ENCODE measurements at places on chromosomes 12 and 14.

- no peak for DNase-seq
These were observed 259.7 kb downstream of the DAD1 start for GRCh38 chr14:22329371-22329770.

GRCh38 chr12:62915204-62915529 lies 19.8 kb downstream of the PPM1H start:
- DNase-seq: no peak

GRCh38 chr12:131511391-131511802 lies 199.5 kb upstream of the SFSWAP start:
- peak; percentile 85 for DNase-seq

GRCh38 chr14:51844081-51844881 lies 16.1 kb upstream of the GNG2 start:
- DNase-seq: peak; percentile 33

- no peak for DNase-seq
These were observed 130.3 kb upstream of the EGLN3 start for GRCh38 chr14:34081101-34081575.

GRCh38 chr14:103545915-103546651 lies 16.4 kb downstream of the BAG5 start:
- DNase-seq: no peak

GRCh38 chr12:53788892-53789291 lies 37.1 kb upstream of the CISTR start:
- DNase-seq: no peak

- no peak for DNase-seq
These were observed 6.8 kb downstream of the USP15 start for GRCh38 chr12:62267026-62267425.

GRCh38 chr14:65359503-65359902 lies 53.0 kb upstream of the FUT8 start:
- DNase-seq: no peak

GRCh38 chr14:76958980-76959710 lies 69.4 kb downstream of the IRF2BPL start:
- DNase-seq: peak; percentile 58

DNA sequence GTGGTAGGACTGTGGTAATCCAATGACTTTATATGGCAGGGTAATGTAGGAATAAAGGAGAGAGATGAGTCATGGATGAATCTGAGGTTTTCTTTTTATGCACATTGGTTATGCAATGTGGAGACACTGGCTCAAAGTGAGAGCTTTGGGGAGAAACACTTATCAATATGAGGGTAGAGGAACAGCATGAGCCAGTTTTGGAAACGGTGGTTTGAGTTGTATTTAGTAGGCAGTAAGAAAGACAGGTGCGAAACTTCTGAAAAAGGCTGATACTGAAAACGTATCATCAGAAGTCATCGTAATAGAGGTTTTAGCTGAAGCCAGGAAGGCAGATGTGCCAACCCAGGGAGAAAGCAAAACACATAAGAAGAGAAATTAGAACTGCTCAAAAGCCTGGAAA lies 854.8 kb upstream of the SEL1L start:
- no peak for DNase-seq

DNA sequence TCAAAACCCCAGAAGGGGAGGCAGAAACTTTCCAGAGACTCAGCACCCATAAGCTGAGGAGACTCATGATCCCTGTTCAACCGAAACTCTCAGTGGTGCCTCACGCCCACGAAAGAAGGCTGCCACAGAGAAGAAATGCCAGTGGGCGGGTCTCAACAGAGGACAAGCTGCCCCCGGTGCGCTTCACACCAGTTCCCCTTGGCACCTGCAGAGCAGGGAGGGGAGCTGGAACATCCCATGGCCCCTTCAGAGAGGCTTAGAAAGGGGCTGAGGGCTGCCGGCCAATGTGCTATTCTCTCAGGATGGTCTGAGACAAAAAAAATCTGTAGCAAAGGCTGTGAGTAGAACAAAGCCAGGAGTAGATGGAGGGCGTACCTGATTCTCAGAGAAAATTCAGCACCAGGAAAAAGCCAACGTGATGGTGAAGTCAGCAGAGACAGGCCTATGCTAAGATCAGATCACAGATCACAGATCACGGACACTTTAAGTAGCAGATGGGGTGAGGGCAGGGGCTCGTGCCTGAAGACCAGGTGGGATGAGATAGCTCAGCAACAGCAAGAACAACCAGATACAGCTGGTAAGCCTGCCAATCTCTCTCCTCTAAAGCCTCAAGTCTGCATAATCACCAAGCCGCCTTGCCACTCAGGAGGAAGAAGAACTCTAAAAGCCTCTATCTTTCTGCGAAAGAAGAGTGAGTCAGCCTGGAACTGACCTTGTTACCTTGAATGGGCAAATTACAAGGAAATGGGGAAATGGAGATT lies 206.4 kb upstream of the GRIP1 start:
- DNase-seq: no peak

GRCh38 chr14:102539544-102540314 lies 30.2 kb upstream of the ANKRD9 start:
- DNase-seq: no peak

DNA sequence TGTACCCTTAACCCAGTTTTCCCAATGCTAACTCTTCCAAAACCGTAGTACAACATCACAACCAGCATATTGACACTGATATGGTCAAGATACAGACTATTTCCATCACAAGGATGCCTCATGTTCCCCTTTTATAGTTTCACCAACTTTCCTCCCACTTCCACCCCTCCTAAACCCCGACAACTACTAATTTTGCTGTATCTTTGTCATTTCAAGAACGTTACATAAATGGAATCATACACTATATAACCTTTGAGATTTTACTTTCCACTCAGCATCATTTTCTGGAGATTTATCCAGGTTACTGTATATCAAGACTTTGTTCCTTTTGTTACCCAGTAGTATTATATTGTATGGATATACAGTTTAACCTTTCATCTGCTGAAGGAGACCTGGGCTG lies 88.9 kb downstream of the MED13L start:
- DNase-seq: no peak

- no peak for DNase-seq
These were observed 39.1 kb downstream of the GAS2L3 start for GRCh38 chr12:100612606-100613005.

- no peak for DNase-seq
These were observed 9.8 kb downstream of the DHRS1 start for GRCh38 chr14:24289649-24290280.

DNA sequence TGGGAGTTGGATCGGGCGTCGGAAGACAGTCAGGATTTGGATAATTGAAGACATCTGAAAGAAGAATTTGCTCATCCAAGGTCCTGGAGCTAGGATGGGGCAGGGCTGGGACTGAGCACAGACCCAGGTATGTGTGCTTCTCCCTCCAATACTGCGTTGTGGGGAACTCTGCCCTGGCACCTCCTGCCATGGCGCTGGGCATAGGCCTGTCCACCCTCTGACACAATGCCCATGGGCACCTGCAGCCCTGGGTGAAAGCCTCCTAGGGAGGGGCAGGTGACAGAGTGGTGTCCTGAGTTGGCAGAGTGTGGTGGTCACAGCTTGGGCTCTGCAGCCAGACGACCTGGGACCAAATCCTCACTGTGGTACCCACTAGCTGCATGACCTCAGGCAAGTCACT lies 53.3 kb downstream of the CALM1 start:
- DNase-seq: no peak

GRCh38 chr12:62260733-62261683 lies 804 bp downstream of the USP15 start:
- DNase-seq: peak; percentile 26

DNA sequence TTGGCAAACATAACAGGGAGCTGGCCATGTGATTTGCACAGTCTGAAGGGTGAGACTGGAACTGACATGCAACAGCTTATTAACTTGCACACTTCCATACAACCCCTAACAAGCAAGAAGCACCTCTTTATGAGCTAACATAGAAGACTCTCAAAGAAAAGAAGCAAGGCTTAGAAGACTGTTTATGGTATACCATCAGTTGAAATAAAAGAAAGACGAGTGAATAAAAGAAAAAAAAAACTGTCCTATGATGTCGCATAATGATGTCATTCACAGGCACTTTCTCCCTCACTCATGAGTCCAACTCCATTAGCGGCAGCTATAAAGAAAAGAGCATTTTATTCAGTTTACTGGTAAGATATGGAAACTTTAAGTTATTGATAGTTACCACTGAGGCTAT lies 3.3 kb upstream of the MDM1 start:
- no peak for DNase-seq

- DNase-seq: no peak
These were observed 4.6 kb upstream of the SMUG1 start for GRCh38 chr12:54193434-54193833.

- DNase-seq: no peak
These were observed 1.6 kb upstream of the MSI1 start for GRCh38 chr12:120370343-120371243.

DNA sequence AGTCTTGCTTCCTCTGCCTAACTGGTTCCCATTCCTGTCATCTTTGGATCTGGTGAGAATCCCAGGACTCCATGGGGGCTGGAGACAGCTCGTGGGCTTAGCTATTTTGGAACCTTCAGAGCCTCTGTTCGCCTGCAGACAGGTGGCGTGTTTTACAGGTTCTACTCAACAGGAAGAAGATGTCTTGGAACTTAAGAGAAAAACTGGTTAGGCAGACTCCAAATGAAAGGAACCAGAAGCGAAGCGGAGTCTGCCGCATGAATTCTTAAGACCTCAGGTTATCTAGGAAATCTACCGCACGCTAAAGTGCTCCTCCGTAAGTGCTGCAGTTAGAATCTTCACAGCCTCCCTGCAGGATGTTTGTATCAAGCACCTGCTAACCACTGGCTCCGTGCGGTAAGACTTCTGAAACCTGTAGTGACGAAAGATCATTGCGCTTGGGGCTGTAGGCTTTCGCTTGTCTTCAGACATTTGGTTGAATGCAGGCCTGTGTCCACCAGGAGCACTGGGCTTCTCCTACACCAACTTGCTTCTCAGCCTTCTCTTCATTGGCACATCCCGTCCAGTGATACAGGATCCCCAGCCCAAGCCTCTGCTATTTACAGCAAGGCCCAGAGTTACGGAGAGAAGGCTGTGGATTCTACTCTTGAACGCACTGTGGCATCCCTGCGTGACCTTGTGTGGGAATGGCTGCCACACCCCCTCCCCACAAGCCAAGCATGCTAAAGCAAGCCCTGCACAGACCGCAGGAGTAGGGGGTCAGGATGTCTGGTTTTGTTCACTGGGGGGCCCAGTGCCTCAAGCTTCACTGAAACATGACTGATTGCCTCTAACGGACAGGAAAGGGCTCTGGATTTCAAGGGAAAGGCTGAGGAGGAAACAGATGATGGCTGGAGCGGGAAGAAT lies 35.0 kb downstream of the ACADS start:
- no peak for DNase-seq

- DNase-seq: no peak
These were observed 40.4 kb upstream of the GTF2A1 start for GRCh38 chr14:81261176-81261575.

GRCh38 chr12:53764615-53765014 lies 12.8 kb upstream of the CISTR start:
- DNase-seq: no peak
